ENCODE measurements at places on chromosomes 7 and 10.

DNA sequence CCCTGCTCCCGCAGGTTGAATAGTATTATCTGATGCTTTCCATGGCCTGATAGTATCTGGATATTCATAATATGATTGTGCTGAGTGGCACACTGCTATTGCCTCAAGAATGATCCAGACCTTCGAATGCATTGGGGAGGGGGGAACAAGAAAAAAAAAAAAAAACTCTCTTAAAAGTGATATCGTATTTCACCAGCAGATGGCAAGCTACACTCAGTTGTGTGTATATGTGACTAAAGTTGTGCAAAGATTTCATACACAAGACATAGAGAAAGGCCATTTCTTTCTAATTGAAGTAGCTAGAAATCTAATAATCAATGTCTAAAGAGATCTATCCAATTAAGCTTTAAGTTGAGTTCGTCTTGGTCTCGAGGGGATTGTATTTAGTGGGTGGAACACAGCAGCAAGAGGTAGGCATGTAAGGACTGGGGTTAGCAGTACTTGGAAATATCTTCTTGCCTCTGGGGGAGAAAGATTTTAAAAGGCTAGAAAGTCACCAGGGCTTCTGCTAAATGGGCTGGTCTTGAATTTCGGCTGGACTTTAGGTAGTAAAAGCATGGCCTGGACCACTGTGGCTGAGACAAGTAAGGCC is 15.3 kb downstream of the SFRP4 start:
- DNase-seq = no peak

DNA sequence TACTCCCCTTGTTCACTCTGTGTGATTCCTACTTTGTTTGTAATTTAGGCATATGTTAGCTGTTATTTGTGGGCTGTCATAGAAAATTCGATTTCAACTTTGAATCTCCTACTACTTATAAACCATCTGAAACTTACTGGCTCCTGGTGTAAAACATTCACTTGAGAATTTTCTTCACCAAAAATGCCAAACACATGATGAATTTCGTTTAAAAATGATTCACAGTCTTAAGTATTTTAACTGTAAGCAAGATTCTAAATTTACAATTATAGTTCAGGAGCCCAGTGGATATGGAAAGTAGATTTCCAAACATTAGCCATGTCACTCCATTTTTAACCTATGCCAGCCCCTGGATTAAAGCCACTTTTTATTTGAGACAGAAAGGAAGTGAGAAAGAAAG is 3.1 kb downstream of the CPED1 start:
- DNase-seq = no peak

DNA sequence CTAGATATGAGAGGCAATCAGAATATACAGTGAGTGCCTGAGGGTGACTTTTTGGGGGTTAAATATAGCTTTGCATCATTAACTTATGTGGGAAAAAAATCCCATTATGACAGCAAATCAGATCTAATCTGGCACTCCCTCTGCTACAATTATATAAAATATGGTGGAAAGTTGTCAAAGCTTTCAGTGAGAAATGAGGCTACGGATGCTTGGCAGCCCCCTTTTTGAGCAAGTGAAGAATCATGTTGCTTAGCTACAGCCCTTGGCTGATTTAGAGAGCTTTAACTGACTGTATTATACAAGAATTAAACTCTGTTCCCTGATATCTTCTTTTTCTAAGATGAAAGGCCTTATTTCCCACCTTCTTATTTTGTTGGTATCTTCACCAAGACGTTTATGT is 57.4 kb downstream of the GPR158 start:
- DNase-seq = no peak

DNA sequence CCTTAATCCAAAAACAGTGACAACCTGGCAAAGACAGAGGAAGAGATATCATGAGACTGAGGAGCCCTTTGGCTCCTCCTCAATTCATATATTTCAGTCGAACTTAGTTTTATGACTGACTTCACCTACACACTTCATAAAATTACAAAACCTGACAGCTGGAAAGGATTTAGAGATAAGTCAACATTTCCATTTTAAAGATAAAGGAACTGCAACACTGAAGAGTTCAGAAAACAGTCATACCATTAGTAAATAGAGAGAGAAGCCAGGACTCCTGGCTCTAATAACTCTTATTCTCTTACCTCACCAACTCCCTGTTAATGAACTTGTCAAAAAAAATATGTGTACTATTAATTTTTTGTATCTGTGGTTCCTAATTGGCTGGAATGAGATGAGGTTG is 141.0 kb upstream of the COL1A2 start:
- no peak for DNase-seq

DNA sequence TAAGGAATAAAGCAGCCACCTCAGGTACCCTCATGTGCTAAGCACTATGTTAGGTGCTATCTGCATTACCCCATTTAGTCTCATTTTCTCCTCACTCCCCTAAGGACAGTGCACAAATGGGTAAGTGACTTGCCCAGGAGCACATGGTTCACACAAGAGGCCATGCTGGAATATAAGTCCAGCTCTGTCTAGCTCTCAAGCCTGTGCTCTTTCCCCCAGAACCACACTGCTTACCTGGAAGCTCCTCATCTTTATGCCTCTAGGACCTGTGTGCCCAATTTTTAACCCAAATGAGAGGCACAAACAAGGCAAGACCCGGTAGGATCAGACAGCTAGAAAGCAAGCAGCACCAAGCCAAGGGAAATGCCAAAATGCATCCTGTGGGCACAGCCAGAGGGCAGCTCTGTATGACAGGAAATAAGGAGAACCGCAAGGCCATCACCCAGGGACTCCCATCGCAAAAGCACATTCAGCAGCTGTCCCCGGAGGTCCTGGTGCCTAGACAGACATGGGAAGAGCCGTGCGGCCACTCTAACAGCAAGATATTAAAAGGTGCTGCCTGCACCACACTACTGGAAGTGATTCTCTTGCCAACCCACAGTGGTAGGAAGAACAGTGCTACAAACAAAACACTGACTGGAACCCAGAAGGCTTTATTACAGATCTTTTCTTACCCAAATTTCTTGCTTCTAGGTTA is 88.1 kb downstream of the GSAP start:
- no peak for DNase-seq

GRCh38 chr10:22427101-22427500 is 81.8 kb downstream of the SPAG6 start:
- DNase-seq = no peak

GRCh38 chr10:26844396-26844975 is 16.3 kb downstream of the ABI1 start:
- DNase-seq = no peak

DNA sequence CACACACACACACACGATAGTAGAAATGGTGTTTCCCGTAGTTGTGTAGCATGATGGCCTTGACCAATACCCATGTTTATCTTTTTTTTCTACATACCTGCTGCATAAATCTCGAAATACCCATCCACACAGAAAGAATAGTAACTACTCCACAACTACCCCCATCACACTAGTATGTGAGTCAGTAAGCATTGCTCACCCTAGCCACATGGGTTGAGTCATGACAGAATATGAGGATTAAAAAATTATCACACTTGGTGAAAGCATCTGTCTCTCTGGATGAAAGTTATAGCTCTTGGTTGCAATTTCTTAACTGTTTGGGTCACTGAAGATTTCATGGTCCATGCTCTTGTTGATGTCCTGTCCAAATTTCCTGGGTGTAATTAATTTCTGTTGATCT is 103.4 kb upstream of the MDFIC start:
- no peak for DNase-seq

- no peak for DNase-seq
These were observed 50.0 kb upstream of the PITRM1 start for GRCh38 chr10:3222626-3223025.

DNA sequence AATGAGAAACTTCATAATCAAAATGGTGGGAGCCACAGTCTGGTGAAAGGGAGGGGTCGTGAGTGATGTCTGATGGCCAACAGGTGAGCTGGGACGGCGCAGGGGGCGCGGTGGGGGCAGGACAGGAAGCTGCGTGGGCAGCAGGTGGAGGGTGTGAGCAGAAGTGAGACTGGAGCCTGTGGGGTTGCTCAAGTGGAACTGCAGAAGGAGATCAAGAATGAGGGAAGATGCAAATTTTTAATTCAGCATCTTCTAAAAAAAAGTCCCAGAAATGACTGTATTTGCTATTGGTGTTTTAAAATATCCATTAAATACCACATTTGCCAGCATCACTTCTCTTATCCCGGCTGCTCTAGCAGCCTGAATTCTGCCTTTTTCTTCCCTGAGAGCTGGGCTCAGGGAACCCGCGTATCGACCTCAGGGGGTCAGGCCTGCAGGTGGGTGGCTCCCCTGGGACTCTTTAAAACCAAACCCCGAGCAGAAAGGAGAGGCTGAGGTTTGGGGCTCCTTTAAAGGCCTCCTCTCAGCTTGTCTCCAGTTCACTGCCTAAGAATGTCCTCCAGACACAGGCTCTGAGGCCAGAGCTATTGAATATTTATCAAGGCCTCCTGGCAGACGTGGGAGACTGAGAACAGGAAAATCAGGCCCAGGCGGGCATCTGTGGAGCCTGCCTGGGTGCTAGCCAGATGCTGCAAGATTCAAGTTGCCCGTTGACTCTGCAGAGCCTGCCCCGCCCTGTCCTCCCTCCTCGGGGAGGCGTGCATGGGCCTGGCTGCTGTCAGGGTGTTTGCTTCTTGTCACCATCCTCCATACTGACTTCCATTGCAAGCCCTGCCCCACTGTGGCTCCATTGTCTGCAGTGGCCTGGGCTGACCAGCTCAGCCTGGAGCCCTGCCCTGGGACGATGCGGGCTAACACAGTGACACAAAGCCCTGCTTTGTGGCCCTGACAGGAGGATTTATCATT is 53.9 kb downstream of the SYPL1 start:
- no peak for DNase-seq

DNA sequence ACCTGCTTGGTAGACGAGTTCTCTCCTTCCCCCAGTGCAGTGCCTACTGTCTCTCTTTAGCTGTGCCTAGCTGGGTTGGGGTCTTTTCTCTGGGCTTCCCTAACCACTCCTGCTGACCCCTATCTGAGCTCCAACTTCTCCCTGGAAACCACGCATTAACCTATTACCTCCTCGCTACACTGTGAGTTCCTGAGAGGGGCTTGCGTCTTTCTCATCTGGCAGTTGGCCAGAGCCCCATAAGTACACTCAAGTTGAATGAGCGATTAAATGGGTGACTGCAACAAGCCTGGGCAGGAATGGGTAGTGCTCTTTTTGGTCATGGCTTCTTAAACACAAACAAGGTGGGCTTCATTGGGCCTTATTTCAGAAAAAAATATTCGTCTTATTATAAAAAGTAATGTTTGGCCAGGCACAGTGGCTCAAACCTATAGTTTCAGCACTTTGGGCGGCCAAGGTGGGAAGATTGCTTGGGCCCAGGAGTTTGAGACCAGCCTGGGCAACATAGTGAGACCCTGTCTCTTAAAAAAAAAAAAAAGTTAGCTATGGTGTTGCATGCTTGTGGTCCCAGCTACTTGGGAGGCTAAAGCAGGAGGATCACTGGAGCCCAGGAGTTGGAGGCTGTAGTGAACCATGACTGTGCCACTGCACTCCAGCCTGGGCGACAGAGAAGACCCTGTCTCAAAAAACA is 41.4 kb downstream of the SYPL1 start:
- DNase-seq = no peak

DNA sequence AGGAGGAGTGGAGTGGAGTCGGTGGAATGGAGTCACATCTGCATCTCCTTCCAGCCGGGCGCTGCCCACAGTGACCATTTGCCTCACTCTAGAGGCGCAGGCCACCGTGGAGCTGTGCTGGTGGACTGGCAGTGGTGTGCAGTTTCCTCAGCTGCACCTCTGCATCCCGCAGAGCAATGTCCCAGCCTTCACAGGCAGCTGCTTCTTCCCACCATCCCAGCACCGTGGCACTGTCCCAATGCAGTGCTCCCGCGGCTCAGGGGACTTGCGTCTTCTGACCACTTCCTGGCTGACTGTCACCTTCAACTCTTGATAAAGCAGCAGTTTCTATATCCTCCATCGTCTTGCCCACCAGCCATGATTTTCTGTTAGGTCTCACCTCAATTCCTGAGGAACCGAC is 90.3 kb upstream of the SFMBT2 start:
- no peak for DNase-seq

GRCh38 chr7:36227223-36227622 is 74.2 kb downstream of the EEPD1 start:
- DNase-seq = no peak

- peak; percentile 55 for DNase-seq
These were observed at the start of gene ATRNL1 for GRCh38 chr10:115093286-115093775. ATRNL1 (plus strand) TSS chr10:115093365; CDS start chr10:115093751, 386 bp downstream.

DNA sequence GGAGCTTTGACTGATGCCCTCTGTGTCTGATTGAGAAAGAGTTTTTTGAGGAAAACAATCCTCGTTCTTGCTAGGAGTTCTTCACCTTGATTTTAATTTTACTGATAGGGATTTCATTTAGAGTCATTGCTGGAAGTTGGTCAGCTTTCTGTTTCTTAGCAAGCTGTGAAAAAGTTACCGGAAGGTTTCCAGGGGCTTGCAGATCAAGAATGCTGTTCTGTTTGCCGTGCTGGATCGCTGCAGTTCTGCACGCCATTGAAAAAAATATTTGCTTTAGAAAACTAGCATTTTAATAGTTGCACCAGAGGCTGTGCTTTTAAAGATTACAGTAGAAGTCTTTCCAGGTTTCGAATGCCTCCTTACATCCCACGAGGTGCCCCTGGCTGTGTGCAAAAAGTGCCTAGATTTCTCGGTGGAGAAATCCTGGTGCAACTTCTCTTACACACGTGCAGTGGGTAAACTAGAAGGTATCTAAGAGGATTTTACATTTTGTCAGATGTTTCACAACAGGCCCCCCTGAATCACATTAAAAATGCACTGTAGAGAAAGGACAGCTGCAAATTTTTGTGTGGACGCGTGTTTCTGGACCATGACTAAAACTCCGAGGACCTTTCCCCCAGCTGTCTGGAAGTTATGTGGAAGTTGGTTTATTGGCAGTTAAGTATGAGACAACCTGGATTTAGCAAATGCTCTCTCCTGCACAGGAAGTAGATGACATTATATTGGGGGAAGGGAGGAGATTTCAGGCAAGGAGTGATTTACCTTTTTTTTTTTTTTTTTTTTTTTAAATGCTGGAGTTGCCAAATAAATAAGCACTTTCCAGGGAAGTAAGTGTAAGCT is 5.8 kb downstream of the TCF7L2 start:
- no peak for DNase-seq

DNA sequence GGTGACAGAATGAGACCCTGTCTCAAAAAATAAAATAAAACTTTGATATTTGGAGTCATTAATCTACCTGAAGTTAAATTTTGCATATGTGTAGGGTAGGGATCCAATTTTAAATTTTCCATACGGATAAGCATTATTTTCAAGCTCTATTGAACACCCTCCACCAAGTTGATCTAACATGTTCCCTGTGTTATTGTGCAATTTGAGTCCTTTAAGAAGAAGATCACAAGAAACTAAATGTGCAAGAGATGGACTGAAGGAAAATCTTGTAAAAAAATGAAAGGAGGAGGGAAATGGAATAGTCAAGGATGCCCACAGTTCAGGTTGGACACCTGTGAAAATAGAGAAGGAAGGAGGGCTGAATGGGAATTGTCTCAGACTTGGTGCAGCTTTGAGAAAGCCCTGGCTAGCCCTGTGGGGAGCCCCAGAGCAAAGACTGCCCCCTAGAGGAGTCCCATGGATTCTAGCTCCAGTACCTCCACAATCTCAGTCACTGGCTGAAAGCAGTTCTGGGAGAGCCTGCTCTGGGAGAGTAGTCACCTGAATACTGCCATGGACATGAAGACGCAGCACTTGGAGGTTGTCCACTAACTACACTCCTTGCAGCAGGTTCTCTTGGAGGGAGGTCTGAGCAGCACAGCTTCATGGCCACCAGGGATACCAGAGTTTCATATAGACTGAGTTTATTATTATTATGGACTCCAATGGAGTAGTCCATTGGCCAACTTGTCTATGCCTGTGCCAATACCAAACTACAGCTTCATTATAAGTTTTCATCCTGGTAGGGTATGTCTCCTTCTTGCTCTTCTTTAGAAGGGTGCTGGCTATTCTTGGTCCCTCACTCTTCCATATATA is 5.7 kb upstream of the TIAL1 start:
- no peak for DNase-seq

- no peak for DNase-seq
These were observed 173.6 kb downstream of the ARL4A start for GRCh38 chr7:12861070-12861469.
